ENCODE measurements at places on chromosomes 6 and 20.
A peak's percentile ranks its signal among the peaks of the same experiment; 100 is the strongest.

DNA sequence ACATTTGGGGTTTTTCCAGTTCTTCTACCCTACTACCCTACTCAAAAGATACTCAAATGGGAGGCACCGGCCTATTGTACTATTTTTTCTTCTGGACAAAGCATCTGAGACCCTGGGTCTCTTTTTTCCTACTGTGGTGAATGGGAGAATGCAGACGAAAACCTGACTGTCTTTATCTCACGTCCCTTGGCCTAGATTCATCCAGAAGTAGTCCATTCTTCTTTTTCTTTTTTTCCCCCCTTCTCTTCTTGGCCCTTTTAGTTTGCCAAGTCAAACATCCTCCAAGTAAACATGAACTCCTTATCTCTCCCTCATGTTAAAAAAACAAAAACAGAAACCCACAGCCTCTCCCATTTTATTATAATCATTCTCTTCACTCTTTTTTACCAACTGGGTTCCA, 8.7 kb upstream of the ILRUN start:
- no peak for DNase-seq

DNA sequence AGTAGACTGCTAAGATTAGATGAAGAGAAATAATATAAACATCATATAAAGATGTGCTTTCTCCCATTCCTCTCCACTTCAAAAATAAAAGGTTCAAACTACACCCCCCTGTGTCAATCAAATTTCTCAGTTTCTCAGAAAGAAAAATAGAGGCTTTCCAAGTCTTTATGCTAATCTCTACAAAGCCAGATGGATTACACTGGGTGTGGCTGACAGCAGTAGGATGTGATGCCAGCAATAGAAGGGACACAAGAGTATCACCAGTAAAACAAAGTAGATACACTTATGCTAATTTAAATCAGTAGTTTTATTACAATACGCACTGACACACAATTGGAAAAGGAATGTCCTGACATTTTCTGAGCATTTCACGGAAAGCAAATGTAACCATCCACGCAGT, 353.4 kb downstream of the RNGTT start:
- no peak for DNase-seq

GRCh38 chr20:11544029-11544678, 373.5 kb upstream of the BTBD3 start:
- DNase-seq: no peak

DNA sequence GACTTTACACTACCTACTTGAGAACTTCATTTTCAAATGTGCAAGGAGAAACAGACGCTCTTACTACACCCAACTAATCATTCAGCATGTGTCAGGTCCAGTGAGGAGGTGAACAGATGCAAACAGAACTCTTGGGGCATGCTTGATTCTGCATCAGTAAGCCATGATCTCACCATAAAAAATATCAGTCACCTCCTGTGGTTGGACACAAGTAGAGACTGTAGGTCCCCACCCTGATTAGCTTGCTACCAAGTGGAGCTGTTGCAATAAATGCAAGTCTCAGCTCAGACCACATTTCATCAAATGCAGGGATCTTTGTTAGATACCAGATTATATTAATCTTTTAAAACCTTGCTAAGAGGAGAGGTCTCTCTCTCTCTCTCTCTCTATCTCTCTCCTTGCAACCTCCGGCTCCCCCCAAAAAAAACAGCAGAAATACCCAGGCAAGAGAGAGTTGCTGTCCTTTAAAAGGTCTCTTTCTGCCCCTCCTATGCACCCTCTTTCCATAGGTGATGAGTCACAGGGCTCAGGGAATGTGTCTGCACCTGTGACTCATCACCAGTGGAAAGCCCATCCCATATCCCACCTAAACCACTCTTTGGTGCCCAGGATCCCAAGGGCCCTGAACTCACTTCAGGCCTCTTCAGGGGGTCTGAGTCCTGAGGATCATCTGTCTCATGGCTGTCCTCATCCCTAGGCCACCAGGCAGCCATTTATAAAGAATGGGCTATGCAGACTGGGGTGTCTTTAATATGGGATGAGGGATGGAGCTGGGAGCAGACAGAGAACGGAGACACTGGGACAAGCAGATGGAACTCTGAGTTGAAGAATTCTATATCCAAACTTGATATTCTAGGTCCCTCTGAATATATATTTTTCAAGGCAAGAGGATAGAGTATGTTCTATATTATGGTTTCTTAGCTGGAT, 154.5 kb downstream of the QRSL1 start:
- DNase-seq: no peak

DNA sequence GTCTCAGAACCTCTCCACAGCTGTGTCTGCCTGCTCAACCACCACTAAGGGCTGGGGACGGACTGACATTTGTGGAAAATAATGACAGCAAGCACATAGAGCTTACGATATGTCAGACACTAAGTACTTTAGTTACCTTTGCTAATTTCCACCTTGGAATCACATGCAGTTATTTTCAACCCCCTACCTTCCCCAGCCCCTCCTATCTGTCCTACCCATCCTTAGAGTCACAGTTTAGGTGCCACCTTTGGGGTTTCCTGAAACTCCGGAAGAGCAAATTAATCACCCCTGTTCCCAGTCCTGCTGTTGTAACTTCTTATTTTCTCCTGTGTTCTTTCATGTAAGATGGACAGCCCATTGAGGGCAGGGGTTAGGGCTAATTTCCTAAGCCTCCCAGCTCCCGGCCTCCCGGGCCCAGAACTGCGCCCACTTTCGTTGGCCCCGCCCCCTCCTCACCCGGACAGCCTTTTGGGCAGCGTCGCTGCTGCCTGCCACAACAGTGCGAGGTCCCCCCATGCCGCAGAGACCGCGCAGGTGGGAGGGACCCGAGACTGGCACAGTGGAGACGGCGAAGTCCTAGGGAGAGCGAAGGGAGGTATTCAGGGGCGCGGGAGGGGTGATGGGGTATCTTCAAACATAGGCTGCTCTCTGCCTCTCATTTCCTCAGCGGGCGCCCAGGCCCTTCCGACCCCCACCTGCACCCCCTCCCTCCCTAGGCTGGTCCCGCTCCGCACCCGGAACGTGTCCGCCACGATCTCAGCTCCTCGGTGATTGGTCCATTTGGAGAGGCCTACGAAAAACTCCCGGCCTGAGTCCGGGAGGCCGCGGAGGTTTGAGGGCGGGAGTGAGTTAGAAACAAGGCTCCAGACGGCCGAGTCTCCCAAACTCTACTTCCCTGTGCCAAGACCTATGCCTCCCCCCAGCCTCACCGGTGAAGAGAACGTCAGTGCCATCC, 1.1 kb downstream of the DDAH2 start:
- DNase-seq: no peak

GRCh38 chr6:6942831-6943230, 164.9 kb upstream of the RREB1 start:
- peak; percentile 74 for DNase-seq

DNA sequence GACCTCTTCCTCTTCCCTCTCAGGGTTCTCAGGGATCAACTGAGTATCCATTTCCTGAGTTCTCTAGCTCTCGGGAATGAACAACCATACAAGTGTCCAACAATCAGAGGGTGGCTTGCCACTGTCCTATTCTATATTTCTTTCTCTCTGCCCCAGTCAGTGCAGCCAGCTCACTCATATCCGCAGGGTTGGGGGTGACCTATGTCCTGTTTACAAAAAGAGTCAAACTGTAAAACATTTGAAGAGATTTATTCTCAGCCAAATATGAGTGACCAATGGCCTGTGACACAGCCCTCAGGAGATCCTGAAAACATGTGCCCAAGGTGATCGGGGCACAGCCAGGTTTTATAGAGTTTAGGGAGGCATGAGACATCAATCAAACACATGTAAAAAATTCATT, 10.8 kb upstream of the BTN3A2 start:
- no peak for DNase-seq

- no peak for DNase-seq
Measured at GRCh38 chr6:28402197-28402596, 2.6 kb upstream of the ZSCAN12 start.
